Activated CD4-positive, alpha-beta T cell treated with anti-CD3 and anti-CD28 coated beads, Interleukin-2, amount 50 U/mL, for 24 hours (primary cell): ENCODE measurements at places on chromosomes 1 and 21.

DNA sequence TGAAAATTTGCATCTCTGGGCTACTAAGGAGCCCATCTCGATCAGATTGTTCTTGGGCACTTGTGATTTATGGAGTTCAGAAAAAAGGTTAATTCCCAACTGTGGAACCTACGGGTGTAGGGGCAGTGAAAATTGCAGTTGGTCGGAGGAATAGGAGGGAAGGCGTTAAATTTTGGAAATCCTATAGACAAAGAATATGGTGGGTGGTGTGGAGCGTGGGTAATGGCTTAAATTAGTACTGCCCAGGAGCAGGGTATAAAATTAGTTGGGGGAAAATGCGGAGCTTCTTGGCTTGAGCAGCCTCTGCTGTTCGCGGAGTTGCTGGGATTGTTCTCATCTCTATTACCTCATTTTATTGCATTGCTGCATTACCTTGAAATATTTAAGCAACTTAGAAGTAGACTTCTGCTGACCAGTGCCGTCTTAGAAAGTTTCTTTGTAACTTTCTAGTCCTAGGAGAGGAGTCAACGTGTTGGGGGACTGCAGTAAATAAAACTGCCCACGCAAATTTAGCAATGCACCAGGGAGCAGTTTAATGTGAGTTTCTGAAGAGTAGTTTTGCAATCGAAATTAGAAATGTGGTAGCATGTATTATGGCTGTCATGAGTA lies 514 bp downstream of the S1PR1 start:
- no peak for DNase-seq

DNA sequence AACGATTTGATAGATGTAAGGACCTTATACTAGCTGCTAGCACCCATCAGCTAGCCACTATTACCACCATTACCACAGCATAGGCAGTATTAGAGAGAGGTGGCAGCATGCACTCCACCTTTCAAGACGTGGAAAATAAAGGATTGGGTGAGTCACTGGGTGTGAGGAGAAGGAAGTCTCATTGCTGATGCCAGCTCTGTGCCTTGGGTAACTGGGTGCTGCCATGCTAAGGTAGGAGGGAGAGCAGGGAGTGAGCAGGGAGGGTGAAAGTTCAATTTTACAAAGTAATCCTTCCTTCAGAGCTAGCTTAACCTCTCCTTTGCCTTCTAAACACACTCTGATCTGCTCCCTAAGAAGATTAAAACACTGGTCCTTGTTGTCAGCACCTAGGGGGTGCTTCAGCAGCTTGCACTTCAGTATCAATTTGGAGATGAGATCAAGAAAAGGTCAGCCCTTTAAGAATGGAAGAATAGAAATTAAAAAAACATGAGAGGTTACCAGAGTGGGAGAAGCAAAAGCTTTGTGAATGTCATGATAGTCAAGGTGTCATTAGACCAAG lies 1.8 kb upstream of the LIN9 start:
- DNase-seq, result no peak

- DNase-seq, result no peak
Observed at GRCh38 chr1:81878538-81878937, 77.8 kb downstream of the ADGRL2 start.

GRCh38 chr1:160354388-160354985 lies 11.3 kb downstream of the NCSTN start:
- DNase-seq, result peak; percentile 7

- no peak for DNase-seq
Observed at GRCh38 chr1:78303620-78304019, 187.2 kb upstream of the PTGFR start.

- no peak for DNase-seq
Observed at GRCh38 chr1:111569913-111570312, 49.7 kb upstream of the RAP1A start.

- no peak for DNase-seq
Observed at GRCh38 chr1:213087911-213088310, 36.9 kb downstream of the RPS6KC1 start.

DNA sequence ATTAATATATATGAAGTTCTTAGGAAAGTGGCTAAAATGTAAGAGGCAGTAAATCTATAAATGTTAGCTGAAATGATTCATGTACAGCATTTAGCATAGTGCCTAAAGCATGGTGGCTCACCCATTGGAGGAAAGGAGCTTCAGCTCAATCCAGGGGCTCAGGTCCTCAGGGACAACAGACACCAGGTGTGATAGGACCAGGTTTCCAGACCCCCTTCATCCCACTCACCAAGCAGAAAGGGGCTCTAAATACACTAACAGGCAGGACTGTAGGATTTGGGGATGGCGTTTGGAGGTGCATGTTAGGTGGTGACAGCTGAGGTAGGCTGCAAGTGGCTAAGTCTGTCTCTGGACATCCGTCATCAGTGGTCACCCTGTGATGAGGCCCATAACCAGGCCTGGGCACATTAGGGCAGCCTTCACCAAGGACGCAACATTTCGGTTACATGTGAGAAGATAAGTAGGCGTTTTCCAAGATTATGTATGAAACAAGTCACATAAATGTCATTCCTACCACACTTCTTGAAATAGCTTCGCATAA lies 233.1 kb downstream of the C1orf94 start:
- no peak for DNase-seq

DNA sequence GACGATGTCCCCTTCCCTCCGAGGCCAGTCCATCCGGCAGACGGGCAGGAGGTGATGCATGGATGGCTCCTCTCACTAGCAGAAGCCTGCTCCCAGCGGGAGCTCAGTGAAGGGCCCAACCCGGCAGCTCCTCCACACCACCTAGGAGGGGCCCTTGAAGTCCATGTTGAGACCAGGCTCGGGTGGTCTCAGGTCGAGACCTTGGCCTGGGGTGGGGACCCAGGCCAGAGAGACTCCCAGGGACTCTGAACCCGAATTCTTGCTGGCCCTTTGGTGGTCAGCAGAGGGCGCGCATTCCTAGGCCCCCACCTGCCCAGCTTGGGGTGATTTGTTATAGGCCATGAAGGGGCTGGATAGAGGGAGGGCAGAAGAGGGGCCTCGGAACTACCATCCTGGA lies 642 bp upstream of the NT5C1A start:
- DNase-seq, result no peak

- DNase-seq, result peak; percentile 2
Observed at GRCh38 chr1:248686815-248687214, 15.8 kb downstream of the OR14I1 start.

DNA sequence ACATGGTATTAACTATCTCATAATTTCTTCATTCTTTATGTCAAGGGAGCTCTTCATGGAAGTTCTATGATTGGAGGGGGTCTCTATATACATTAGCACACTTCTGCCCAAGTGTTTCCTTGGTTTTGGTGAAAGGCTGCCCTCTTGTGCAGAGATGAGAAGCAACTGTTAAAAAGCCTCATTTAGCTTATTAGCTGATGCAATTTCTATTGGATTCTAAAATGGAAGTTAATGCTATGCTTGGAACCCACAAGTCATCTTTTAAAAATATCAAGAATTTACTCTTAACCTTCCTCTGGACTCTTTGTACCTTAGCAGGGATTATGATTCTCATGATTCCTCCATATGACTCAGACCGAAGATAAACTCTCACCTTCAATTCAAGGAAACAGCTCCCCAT lies 328.9 kb downstream of the PTBP2 start:
- DNase-seq, result no peak

DNA sequence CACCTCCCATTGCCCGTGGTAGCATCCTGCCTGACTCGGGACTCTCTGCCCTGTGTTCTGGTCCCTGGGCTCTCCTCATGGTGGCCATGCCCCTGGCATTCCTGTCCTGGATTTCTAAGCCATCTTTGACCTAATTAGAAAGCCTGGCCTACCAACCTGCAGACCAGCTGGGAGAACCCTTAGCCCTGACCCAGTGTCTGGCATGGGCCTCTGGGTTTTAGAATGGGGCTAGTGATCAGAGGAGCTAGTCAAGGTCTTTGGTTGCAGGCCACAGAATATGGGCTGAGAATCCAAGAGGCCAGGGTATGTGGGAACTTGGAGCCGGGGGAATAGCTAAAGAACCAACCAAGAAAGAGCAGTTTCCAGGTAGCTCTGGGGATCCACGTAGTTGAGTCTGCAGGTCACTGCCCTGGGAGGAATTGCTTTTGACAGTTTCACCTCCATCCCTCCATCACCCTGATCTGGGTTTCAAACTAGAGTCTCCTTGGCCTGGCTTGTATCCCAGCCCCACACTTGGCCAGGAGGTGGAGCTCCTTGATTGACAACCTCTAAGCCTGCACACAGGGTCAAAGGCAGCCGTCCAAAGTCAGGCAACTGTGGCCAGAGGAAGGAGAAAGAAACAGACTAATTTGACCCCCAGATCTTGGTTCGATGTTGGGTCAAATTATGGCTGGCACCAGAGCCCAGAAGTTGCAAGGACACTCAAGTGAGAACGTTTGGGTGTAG lies 54.7 kb upstream of the ABCG1 start:
- no peak for DNase-seq

GRCh38 chr1:204339541-204339940 lies 20.2 kb downstream of the PLEKHA6 start:
- DNase-seq, result no peak
